Skeletal muscle cell (primary cell): ENCODE measurements at places on chromosomes 6 and 20.

- DNase-seq, result no peak
These were observed 94.3 kb downstream of the RTN4IP1 start for GRCh38 chr6:106535012-106535411.

- DNase-seq, result no peak
These were observed 86.8 kb downstream of the CDK19 start for GRCh38 chr6:110728501-110728900.

DNA sequence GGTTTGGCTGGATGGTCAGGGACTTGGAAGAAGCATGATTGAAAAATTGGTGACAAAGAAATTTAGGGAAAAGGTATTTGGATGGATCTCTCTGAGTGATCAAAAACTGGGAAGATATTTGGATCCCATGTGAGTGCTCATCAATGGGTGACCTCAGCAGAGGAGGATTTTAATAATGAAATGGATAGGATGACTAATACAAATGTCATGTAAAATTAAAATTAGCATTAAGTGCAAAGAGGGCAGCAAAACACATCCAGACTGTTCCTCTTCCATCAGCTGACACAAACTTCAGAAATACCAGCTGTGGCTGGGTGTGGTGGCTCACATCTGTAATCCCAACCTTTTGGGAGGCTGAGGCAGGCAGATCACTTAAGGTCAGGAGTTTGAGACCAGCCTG is 151.7 kb downstream of the THBS2 start:
- DNase-seq, result no peak

- DNase-seq, result no peak
These were observed 33.3 kb upstream of the QKI start for GRCh38 chr6:163381118-163381756.
